ENCODE measurements at places on chromosomes 5 and 9.

GRCh38 chr5:101897914-101898313 is 398.2 kb downstream of the SLCO4C1 start:
- peak; percentile 73 for DNase-seq

- DNase-seq, result no peak
These were observed 15.7 kb upstream of the TBC1D9B start for GRCh38 chr5:179923436-179923835.

- no peak for DNase-seq
These were observed 38.6 kb downstream of the AMBP start for GRCh38 chr9:114039484-114039883.

GRCh38 chr5:134245101-134245604 is 19.3 kb upstream of the PPP2CA start:
- peak; percentile 38 for DNase-seq

- no peak for DNase-seq
These were observed 100.7 kb downstream of the SH3TC2 start for GRCh38 chr5:148962200-148962550.

DNA sequence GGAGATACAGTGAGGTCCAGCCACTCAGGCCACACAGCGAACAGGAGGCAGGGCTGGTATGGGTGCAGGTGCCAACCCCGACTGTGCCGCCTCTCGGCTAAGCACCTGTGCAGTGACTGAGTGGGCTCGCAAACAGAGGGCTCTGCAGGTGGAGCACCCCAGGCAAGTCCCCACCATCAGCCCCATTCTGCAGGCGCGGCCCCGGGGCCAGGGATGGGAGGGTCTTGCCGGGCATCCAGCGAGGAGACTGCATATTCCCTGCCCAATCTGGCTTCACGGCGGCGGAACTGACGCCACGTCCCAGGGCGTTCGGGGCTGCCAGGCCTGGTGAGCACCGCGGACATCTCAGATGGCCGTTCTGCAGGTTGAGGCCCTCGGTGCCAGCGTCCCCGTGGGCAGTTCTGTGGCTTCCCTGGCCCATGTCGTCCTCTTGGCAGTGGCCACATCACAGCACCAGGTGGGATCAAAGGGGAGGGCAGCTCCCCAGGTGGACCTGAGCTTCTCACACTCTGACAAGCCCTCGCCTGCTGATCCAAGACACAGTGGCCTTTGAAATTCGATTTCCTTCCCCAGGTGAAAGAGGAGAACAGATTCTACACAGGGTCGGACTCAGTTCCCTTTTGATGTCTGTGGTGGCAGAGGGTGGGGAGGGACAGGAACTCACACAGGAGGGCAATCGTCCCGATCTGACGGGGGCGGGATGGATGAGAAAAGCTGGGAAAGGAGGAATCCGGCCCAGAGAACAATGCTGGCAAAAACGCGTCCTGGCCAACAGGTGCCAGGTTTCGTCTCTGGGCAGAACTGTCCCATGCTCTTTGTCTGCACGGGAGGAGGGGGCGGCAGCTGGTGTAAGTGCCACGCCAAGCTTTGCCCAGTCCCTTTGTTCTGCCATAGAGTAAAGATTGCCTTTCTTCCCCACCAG is 18.8 kb downstream of the DBH start:
- DNase-seq, result no peak

DNA sequence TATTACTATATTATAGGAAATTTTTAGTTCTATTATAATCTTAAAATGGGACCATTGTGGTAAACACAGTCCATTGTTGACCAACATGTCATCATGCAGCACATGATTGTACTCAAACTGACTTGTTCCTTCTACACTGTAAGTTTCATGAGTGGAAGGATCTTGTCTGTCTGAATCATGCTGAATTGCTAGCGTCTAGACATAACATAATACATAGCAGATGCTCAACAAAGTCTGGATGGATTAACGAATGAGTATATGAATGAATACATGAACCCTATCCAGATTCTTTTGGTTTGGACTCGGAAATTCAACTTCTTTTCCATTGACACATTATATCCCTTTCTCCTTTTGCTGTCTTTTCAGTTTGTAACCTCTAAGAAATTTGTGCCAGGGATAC is 429.2 kb upstream of the SGCD start:
- no peak for DNase-seq

DNA sequence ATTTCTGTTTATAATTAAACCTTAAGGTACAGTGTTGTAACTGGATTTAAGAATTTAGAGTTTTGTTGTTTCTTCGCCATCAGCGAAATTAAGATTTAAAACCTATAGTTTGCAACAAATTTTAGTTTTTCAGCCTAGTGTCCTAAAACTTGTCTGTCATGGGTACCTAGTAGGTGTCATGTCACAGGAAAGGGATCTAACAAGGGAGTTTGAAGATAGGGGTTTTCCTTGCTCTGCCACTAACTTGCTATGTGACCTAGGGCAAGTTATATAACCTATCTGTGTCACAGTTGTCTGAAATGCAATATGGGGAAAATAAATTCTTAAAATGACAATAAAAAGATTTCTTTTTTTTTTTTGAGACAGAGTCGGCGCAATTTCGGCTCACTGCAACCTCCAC is 9.2 kb upstream of the ABL1 start:
- no peak for DNase-seq
